ENCODE measurements at places on chromosomes 12 and 14.

GRCh38 chr12:123488539-123489230, 30.7 kb downstream of the SNRNP35 start:
- DNase-seq, result no peak

DNA sequence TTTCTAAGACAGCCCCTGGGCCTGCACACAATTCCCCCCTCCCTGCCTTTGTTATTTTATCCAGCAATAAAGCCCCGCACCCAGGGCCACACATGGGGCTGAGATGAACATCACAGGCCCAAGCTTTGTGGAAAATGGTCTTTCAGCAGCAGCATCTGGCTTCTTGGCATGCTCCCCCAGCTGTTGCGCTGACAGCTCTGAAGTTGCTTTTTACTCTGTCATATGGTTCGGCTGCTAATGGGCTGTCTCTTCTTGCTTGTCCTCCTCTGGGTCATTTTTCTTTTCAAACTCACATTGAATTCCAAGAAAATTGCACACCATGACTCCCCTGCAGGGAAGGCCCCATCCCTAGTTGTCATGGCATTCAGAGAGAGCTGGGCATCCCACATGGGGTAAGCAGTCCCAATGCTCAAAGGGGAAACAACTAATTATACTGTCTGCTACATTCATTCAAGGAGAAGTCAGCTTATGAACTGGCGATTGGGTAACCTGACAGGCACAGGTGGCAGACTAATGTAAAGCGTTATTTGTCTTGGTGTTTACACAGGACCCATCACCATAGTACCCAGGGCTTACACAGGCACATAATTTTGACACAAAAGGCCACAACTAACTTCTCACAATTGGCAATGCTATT, 74.0 kb upstream of the CDKN3 start:
- no peak for DNase-seq

DNA sequence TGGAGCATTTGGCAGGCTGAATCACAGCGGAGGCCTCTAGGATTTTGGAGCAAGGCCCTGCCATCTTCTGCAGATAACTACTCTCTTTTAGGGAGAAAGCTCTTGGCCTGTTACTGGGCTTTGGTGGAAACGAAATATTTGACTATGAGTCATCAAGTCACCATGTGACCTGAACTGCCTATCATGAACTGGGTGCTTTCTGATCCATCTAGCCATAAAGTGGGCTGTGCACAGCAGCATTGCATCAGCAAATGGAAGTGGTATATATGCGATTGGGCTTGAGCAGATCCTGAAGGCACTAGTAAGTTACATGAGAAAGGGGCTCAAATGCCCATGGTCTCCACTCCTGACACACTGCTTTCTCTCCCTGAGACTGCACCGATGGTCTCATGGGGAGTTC, 21.1 kb downstream of the GYS2 start:
- no peak for DNase-seq

- no peak for DNase-seq
Measured at GRCh38 chr14:53596853-53597525, 359.6 kb downstream of the BMP4 start.

DNA sequence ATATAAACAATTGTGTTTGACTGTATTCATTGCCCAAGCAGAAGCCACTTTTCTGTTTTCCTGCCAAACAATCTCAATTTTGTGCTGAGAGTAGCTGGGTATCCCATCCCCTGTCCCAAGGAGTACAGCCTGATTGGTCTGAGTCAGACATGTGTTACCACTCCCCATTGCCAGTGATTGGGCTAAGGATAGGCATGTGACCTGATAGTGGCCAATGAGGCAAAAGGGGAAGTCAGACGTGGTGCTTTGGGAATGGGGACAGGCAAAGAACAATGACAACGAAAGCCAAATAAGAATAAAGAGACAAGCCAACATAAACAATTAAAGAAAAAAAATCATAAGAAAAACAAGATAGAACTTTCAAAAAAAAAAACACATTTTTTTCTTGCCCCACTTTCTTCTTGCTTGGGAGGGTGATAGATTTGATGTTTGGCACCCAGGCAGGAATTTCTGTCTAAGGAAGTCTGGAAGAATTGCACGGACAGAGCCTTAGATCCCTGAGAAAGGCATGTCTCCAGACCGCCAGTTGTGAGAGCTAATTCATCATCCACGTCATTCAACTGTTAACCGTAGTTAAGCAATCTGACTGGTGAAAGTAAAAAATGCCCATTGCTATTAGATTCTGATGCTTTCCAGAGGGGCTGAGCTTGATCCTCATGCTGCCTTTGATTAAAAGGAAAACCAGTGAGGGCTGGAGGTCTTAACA, 626.6 kb upstream of the TMEM132C start:
- peak; percentile 75 for DNase-seq

GRCh38 chr14:69633238-69633637, 21.8 kb downstream of the SUSD6 start:
- no peak for DNase-seq

DNA sequence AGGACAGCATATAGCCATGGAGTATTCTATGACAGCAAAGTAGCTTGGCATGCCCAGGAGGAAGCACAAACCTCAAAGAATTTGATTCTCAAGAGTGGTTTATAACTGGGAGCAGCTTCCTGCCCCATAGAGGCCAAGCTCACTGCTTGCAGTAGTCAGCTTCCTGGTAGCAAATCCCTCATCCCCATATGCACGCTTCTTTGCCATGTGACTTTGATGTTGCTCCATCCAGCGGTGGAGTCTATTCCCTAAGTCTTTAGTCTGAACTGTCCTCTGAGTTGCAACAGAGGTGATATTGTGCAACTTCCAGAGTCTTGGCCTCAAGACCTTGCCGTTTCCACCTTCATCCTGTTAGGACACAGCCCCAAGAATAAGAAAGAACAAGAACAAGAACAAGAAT, 996.8 kb upstream of the TMEM132C start:
- DNase-seq, result no peak

DNA sequence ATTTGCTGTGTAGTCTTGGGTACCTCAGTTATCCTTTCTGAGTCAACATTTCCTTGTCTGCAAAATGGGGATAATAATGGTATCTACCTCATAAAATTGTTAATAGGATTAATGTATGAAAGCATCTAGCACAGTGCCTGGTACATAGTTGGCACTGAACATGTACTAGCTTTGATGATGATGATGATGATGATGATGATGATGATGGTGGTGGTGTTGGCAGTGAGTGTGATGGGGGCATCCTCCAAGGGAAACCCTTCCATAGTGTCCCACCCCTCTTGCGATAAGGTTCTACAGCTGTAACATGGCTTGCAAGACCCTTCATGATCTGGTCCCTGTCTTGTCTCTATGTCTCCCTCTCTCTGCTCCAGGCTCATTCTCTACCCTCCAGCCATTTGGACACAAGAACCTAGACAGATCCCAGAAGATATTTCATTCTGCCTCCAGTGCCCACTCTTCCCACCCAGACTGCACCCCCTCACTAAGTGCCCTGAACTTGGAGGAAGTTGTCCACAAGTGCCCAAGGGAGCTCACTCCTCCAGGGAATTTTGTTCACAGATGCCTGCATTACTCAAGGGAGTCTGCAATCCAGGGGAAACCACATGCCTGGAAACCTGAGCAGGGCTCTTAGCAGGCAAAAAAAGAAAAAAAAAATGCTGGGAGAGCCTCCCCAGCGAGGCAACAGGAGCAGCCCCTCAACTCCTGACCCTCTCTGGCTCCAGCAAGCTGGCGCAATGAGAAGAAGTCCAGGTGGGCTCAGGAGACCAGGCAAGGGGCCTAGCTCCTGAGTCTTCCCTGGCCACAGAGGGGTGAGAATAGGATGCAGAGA, 10.1 kb upstream of the BDKRB1 start:
- DNase-seq, result no peak

DNA sequence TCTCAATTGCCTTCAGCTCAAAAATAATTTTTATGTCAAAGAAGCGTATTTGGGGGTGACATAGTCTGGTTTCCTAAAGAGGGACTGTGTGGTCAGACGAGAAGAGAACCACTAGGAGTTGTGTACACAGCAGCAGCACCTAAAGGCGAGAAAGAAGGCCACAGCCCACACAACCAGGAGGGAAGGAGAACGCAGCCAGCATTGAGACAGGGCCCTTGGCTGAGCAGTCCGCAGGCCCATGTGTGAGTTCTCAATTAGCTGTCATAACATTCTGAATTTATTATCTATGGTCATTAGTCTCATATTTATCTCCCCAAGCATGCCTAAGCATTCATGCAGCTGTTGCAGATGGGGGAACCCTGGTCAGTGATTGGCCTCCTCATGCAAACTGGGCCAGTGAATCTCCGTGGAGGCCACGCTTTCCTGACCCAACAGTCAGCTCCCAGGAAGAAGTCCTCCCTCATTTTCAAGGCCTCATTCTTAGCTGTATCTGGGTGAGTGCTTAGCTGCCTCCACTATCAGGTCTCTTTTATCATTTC, 81.2 kb upstream of the ATF7IP start:
- DNase-seq, result no peak

DNA sequence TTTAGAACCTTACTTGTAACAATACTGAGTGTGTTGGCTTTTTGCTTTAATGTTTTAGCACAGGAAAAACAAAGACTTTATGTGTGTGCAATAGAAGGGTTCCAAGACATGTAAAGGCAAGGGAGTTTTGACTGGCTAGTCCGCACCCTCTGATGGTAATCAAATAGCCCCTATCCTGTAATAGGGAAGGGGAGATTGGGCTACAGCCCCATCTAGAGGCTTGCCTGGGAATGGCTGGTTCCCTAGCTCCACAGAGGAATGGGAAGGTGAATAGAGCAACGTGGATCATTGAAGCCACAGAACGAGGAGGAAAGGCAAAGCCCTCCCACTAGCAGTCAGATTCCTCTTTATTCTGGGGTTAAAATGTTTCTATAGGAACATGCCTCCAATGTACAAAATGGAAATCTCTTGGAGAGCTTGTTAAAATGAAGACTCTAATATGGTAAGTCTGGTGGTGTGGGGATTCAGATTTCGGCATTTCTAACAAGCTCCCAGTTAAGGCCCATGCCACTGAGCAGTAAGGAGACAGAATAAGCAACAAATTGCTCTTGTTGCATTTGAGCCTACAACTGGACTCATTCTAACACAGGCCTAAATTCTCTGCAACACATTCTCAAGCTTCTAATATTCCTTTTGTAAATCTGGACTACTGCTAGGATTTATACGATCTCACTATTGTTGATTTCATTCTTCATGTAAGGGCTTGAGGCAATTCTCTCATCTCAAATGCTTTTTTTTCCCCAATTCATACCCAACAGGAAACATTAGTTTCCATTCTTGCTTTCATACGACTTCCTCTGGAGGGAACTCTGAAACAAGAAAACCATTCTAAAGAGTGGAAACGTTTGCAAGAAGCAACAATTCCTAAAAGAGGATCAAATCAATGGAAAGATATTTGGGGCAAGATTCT, 57.1 kb downstream of the NIN start:
- no peak for DNase-seq

GRCh38 chr12:40971911-40972310, 216.2 kb upstream of the PDZRN4 start:
- DNase-seq, result no peak

DNA sequence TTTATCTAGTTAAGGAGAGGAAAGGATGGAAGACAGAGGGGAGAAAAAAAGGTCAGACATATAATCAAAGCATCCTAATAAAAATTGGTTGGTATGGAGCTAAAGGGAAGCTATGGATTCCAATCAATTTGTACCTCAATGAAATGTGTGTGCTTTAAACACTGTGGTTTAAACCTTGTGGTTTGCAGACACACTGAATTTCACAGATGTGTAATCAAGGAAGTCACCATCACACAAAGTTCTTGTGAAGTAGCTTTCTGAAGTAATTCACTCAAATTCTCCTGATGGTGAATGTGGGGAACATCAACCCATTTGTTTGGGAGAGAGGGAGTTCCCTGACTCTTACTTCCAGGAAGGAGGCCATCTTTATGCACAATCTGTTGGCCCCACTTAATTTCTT, 243.3 kb upstream of the KRR1 start:
- DNase-seq, result no peak

GRCh38 chr14:95207475-95208233, 50.3 kb upstream of the DICER1 start:
- no peak for DNase-seq

GRCh38 chr12:28780960-28781359, 368.1 kb upstream of the FAR2 start:
- DNase-seq, result no peak

GRCh38 chr12:102374190-102374589, 106.2 kb downstream of the IGF1 start:
- no peak for DNase-seq

- DNase-seq, result no peak
Measured at GRCh38 chr14:29216268-29217232, 450.0 kb downstream of the FOXG1 start.

GRCh38 chr14:75315144-75315543, 36.5 kb downstream of the FOS start:
- no peak for DNase-seq

- DNase-seq, result no peak
Measured at GRCh38 chr14:60101786-60102185, 10.1 kb downstream of the PCNX4 start.

GRCh38 chr14:58301416-58301815, 3.1 kb downstream of the ARID4A start:
- no peak for DNase-seq

DNA sequence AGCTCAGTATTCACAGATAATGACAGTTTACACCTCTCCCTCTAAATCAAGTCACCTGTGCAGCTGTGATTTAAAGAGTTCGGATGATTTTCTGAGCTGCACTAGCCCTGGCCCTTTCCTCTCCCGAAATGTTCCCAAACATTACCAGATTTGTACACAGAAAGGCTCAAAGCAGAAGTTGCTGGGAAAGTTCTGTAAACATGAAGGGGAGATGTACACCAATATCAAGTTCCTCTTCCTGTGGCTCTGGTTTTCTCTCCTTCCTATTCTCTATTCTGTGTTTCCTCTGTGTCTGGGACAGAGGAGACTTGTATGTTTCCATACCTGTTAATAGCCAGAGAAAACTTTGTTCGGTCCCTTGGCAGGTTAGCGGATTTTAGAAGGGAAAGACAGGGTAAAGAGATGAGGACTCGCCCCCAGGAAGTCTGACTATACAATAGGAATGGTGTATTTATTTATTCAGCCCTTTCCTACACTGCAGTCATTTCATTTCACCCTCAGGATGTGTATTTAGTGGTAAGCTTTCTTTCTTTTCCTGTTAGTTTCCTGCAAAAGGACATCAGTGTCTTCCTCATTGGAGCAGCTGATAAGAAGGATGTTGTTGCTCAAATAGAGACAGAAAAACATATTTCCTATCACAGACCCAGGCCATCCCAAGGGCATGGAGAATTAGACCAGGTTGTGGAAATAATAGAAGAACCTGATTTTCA, 7.6 kb upstream of the NUMB start:
- no peak for DNase-seq

- no peak for DNase-seq
Measured at GRCh38 chr12:28130625-28131598, 59.3 kb upstream of the CCDC91 start.

DNA sequence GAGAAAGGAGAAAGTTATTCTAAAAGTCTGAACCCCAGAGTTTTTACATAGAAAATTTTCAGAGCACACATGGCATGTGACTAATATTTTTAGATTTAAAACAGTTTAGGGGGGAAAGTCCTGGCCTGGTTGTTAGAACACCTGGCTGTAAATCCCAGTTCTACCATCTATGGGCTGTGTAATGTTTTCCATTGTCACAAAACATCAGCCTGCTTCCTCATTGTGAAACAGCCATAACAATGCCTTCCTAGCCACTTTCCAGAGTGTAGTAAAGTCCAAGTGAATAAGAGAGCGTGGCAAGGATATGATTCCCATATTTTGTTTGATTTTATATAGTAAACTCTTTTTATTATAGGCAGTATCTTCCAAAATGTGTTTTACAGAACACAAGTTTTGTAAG, 310.0 kb upstream of the DCN start:
- DNase-seq, result no peak

GRCh38 chr14:89386212-89386886, 30.7 kb downstream of the FOXN3 start:
- no peak for DNase-seq

GRCh38 chr14:77988970-77989369, 181.2 kb upstream of the NRXN3 start:
- DNase-seq, result peak; percentile 63
